ENCODE measurements at places on chromosomes 13 and 19. TPM values are rescaled to one million over a fixed set of nuclear protein-coding genes. Genes with fewer than 3 reads are reported as not detected.

Gene GDF15
- 9.8 TPM for total RNA-seq

Gene CEACAM3
- 0.99 TPM for total RNA-seq

Gene PRTN3
- not detected for total RNA-seq

Gene ZNF20
- total RNA-seq = 6.8 TPM

Gene SHD
- total RNA-seq = not detected

Gene BCL2L12
- 9.9 TPM for total RNA-seq

Gene ADGRE2
- total RNA-seq = 8.3 TPM

Gene CYP4F22
- total RNA-seq = not detected

GRCh38 chr13:113589251-113589960 is 4.9 kb downstream of the TFDP1 start:
- H3K27me3 ChIP-seq = no peaks in the 10 kb centered on the region
- no peak overlapping the region for H3K4me3 ChIP-seq
- no peaks in the 10 kb centered on the region for H3K4me1 ChIP-seq
- no peak for DNase-seq
- no peak overlapping the region for H3K27ac ChIP-seq

DNA sequence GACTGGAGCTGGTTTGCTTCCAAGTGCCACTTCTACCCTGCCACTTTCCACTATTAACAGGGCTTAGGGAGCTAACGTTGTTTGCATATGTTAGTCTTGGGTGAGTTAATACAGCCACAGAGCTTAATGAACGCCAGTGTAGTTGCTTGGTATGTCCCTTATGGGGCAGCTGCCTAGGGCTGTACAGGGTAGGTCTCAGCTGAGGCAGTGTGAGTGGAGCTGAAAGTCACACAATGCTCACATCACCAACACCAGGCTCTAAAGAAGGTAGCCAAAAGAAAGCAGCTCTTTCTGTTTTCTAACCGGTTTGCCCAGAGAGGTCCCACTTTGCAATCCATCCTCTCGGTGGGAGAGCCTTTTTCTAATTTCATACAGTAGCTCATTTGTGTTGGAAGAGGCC is 186.2 kb downstream of the RGCC start:
- H3K27ac ChIP-seq = no peak overlapping the region
- no peaks in the 10 kb centered on the region for H3K27me3 ChIP-seq
- H3K4me3 ChIP-seq = no peak overlapping the region
- no peak for DNase-seq

DNA sequence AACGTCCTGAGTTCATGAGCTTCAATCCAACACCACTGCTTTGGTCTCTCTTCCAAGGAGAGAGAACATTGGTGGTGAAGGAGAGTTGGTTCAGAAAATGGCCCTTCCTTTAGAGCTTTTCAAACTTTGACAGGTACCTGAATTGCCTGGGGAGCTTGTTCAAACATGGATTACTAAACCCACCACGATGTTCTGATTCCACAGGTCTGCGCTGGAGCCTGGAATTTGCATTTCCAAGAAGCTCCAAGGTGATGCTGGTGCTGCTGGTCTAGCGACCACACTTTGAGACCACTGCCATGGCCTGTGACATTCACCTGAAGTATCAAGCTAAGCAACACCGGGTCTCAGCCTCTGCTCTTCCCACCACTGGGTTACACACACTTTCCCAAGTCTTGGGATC is 60.2 kb downstream of the GSX1 start:
- no peak overlapping the region for H3K27ac ChIP-seq
- no peaks in the 10 kb centered on the region for H3K27me3 ChIP-seq
- H3K36me3 ChIP-seq = no peaks in the 10 kb centered on the region
- no peaks in the 10 kb centered on the region for H3K4me1 ChIP-seq
- no peak for DNase-seq

- no peak overlapping the region for H3K27ac ChIP-seq
- peaks cover 4% of the 10 kb centered on the region for H3K27me3 ChIP-seq
- no peaks in the 10 kb centered on the region for H3K36me3 ChIP-seq
- H3K4me1 ChIP-seq = no peaks in the 10 kb centered on the region
- H3K4me3 ChIP-seq = no peak overlapping the region
Observed at GRCh38 chr13:77674852-77675251, 22.6 kb upstream of the SLAIN1 start.

DNA sequence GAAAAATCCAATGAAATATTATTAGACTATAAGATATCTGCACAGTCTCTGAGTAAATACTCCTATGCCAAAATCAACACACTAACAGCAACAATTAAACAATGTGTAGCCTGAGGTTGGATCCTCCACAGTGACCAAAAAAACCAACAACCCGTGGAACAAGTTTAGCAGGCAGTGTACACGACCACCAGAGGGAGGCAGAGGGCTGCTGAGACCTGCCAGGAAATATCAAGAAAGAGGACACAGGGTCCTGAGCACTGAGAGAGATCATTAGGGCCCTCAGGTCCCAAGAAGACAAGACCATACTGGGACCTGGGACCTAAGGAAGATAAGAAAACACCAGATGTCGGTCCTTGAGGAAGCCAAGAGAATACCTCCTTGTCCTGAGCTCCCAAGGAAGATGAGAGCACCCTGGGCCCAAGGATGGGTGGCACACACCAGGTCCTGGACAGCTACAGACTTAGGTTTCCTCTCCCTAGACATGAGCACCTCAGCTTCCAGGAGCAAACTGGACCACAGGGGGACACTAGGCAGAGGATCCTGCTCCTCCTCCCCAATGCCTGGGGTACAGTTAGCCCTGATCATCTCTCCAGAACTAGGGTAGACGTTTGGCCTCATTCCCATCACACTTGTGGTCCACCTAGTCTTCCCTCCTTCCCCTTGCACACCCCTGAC is 822 bp upstream of the ZNF274 start:
- no peak overlapping the region for H3K27ac ChIP-seq
- H3K4me1 ChIP-seq = no peaks in the 10 kb centered on the region
- H3K4me3 ChIP-seq = no peak overlapping the region

DNA sequence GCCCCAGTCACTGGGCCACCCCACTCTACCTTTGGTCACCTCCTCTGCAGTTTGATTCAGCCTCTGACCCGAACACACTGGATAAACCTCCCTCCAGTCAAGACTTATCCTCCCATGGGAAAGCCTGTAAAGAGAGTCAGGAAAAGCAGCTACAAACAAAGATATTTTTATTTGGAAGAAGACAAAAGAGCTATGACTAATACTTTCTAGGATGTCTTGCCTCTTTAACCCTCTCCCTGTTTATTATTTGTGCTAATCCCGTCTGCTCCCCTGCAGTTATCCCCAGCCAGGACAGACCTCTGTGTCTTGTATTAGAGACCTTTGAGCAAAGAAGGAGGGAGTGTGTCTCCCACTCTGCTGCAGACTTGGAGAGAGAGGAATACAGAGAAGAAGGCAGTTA is 178.3 kb downstream of the EFNB2 start:
- H3K27ac ChIP-seq = no peak overlapping the region
- H3K27me3 ChIP-seq = no peaks in the 10 kb centered on the region
- H3K36me3 ChIP-seq = no peaks in the 10 kb centered on the region
- no peak for DNase-seq
- H3K4me3 ChIP-seq = no peak overlapping the region
- no peaks in the 10 kb centered on the region for H3K4me1 ChIP-seq

DNA sequence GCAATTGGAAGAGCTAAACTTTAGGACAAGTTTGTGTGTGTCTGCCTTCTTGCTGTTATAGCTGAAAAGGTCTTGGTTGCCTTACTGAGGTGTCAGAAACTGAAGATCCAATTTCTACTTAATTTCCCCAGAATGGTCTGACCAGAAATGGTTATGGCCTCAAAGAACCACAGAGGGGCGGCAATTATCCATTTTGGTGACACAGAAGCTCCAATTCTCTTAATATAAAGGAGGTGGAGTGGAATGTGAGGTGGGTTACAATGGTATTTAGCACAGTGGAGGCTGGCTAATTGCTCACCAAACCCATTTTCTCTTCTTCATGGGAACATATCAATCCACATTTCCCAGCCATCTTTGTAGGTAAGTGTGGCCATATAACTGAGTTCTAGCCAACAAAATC is 1157.2 kb downstream of the OLFM4 start:
- H3K36me3 ChIP-seq = no peaks in the 10 kb centered on the region
- DNase-seq = no peak
- H3K27ac ChIP-seq = no peak overlapping the region
- H3K4me3 ChIP-seq = no peak overlapping the region

DNA sequence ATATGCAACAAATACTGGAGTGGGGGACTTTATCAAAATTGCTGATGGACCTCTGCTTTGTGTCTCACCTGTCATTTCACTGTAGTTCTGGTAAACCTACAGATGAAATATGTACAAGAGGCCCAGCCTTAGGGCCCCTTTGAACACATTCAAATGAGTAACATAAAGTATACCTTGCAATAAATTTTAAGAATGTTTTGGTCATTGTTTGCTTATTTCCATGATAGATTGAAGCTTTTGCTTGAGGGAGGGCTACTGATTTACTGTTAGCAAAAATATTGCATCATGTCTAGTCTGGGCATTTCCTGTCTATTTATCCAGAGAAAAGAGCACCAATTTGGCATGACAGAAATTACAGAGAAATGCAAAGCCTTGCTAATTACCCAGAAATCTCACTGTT is 705.5 kb upstream of the PCDH9 start:
- no peak overlapping the region for H3K4me3 ChIP-seq
- no peaks in the 10 kb centered on the region for H3K27me3 ChIP-seq

DNA sequence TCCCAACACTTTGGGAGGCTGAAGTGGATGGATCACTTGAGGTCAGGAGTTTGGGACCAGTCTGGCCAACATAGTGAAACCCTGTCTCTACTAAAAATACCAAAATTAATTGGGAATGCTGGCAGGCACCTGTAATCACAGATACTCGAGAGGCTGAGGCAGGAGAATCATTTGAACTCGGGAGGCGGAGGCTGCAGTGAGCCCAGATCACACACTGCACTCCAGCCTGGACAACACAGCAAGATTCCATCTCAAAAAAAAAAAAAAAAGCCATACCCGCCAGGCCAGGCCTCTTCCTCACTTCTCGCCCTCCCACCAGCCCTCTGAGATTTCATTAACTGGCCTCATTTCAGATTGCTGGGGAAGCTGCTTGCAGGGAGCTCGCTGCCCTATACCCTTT is 7.7 kb upstream of the RELB start:
- no peak for DNase-seq
- no peak overlapping the region for H3K4me3 ChIP-seq
- H3K36me3 ChIP-seq = no peaks in the 10 kb centered on the region
- no peaks in the 10 kb centered on the region for H3K27me3 ChIP-seq
